Caco-2 (cell line): ENCODE measurements at places on chromosomes 2 and 18. TPM values are rescaled to one million over a fixed set of nuclear protein-coding genes. Genes with fewer than 3 reads are reported as not detected.

GRCh38 chr2:68423966-68424650 is 43.0 kb downstream of the FBXO48 start:
- no peak for DNase-seq

- no peak for DNase-seq
These were observed 73.6 kb upstream of the RTN4 start for GRCh38 chr2:55123851-55124269.

GRCh38 chr2:149572102-149572953 is 15.2 kb downstream of the MMADHC start:
- DNase-seq, result peak; percentile 23

GRCh38 chr2:187775651-187776050 is 221.4 kb upstream of the TFPI start:
- no peak for DNase-seq

- peak; percentile 94 for DNase-seq
These were observed at the start of gene TGOLN2 for GRCh38 chr2:85327822-85328617. TSS of gene TGOLN2 (minus strand) at chr2:85327989. CDS start at chr2:85327962, 27 bp downstream.

- no peak for DNase-seq
These were observed 766.0 kb downstream of the RNF144A start for GRCh38 chr2:7683196-7683595.

DNA sequence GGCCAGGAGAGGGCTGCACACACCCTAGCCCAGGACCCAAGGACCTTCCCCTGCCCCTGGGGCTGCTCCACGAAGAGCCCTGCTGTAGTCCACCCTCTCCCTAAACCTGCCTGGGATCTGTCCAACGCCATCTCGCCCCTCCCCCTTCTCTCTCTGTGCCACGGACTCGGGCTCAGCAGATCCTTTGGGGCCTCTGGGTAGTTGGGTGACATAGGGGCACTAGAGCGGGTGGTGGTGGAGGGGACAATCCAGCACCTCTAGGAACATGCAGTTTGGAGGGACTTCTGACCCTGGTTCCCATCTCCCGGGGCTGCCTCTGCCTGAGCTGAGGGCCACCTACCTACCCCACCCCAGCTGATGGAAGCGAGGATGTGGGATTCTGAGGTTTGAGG is 7.3 kb upstream of the CRYBA2 start:
- no peak for DNase-seq

DNA sequence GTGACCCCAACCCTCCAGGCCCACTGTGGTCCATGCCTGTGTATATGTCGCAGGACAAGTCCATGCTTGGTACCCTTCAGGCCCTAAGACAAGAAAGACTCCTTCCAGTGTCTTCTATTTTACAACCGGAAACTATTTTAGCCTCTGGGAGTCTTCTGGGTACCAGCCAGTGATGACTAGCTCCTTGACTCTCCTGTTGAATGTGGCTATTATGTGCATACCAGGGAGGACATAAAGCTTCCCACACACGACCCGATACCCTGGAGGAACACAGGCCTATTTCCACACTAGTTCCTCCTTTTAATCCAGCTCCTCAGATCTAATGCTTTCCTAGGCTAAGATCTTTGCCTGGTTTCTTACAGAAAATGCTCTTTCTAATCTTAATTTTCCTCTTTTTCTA is 178.1 kb downstream of the NCKAP5 start:
- no peak for DNase-seq

The CHRNG gene
- not detected in 2 replicates for total RNA-seq

- DNase-seq, result no peak
These were observed 55.3 kb upstream of the SULT1C3 start for GRCh38 chr2:108184419-108184818.

The HOXD12 gene
- total RNA-seq, result not detected in 2 replicates

- no peak for DNase-seq
These were observed 32.1 kb upstream of the TTC39C start for GRCh38 chr18:23982155-23983079.

- no peak for DNase-seq
These were observed 4.8 kb downstream of the TMEM200C start for GRCh38 chr18:5890331-5891183.

The CPS1 gene
- total RNA-seq, result 0.84 and 1.2 TPM in 2 replicates

DNA sequence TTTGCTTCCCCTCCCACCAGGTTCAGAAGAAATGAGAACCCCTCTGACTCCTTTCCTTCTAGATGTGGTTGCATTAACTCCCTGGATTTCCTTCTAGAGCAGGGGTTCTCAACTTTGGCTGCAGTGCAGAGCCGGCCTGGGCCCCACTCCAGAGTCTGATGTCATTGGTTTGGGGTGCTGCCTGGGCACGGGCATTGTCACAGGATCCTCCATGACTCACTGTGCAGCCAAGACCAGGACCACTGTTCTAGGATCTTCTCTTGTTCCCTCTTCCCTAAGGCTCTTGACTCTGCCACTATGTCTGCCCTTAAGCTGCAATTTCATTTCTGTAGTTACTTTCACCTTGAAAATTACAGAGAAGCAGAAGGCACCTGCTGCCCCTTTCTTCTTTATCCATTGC is 31.8 kb downstream of the TBC1D8 start:
- DNase-seq, result no peak

DNA sequence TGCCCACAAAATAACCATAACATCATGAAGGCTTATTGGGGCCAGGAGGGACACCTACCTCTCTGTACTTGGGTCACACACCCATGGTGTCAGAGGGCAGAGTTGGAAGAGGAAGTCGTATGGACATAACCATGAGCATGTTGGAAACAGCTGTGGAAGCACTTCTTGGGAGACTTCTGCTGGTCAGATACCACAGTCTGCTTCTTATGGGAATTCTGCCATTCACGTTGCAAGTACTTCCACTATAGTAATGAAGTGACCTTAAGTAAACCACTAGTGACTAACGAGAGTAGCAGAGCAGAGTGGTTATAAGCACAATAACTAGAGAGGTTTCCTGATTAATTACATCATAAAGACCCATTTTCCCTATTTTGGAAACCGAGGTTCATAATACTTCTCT is 61.1 kb upstream of the TFPI start:
- no peak for DNase-seq

DNA sequence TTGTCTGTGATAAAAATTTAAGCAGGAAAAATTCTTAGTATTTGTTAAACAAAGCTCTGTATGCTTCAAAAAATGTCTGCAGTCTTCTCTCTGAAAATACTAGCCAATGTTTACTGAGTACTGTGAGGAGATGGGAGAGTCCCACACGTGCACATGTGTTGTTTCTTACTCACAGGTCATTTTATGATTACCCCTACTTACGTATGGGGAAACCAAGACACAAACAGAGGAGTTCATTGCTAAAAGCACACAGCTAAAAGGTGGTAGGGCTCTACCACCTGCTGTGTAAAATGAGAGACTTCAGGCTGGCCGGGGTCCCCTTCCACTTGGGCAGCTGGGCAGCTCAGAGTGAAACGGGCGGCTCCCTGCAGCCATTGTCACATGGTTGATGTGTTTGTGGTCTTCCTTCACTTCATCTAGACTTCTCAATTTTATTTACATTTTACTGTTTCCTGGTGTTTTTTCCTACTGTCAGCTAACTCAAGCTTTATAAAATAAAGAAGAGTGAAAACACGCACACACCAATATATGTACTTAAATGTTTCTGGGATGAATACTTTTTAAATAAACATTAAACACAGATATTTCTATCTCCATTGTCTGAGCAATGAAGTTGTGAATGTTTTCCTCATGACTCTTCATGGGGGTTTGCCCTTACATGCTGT is 71.2 kb downstream of the MBP start:
- DNase-seq, result no peak

The FLACC1 gene
- total RNA-seq, result 0.86 and 0.91 TPM in 2 replicates

- no peak for DNase-seq
These were observed 141.4 kb downstream of the SCG2 start for GRCh38 chr2:223460774-223461211.

The SERPINB13 gene
- total RNA-seq, result not detected in 2 replicates
